Kidney (tissue), 22 donors: ENCODE measurements at places on chromosomes 13 and 19.

GRCh38 chr13:70457474-70457873 is 349.2 kb upstream of the KLHL1 start:
- H3K4me3 ChIP-seq: no peak overlapping the region
- no peaks in the 10 kb centered on the region for H3K36me3 ChIP-seq
- H3K4me1 ChIP-seq: no peaks in the 10 kb centered on the region
- H3K27me3 ChIP-seq: no peaks in the 10 kb centered on the region

GRCh38 chr13:109288151-109288709 is 498.2 kb downstream of the IRS2 start:
- no peaks in the 10 kb centered on the region for H3K27me3 ChIP-seq
- no peaks in the 10 kb centered on the region for H3K4me1 ChIP-seq
- H3K36me3 ChIP-seq: no peaks in the 10 kb centered on the region
- no peak overlapping the region for H3K4me3 ChIP-seq

DNA sequence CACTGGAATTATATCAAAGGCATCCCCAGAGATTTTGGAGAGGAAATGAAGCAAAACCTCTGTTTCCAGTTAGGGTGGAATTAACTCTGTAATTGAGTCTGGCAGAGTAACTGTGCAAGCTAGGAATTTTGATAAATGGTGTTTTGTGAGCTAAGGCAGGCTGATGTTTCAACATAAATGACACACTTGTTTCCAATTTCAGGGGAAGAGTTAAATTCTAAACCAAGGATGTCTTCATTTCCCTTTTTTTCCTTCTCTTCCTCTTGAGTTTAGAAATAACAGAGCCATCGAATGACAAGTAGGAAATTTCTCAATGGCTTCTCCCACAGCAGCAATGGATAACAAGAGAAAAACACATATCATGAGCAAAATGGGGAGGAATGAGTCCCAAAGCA is 131.2 kb downstream of the IRS2 start:
- no peak overlapping the region for H3K4me3 ChIP-seq
- H3K36me3 ChIP-seq: no peaks in the 10 kb centered on the region
- no peaks in the 10 kb centered on the region for H3K4me1 ChIP-seq

DNA sequence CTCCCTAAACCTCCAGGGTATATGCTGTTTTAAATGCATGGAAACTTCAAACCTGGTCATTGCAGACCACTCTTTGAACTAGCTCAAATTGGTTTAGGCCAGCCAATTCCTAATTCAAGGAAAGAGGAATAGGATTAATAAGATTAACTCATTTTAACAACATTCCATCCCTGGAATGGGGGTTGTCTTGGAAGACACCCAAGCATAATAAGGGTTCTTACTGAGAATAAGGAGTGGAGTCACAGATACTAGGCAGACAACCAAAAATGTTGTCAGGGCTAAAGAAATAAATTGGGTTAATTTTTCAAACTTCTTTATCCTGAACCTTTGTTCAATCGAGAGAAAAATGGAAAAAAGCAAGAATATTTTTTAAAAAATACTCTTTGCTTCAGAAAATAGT is 186.2 kb downstream of the PCDH9 start:
- H3K4me1 ChIP-seq: no peaks in the 10 kb centered on the region
- no peak for DNase-seq
- no peaks in the 10 kb centered on the region for H3K36me3 ChIP-seq

- no peaks in the 10 kb centered on the region for H3K27me3 ChIP-seq
- no peak overlapping the region for H3K27ac ChIP-seq
- no peak overlapping the region for H3K4me3 ChIP-seq
- DNase-seq: no peak
These were observed 409.1 kb downstream of the TBC1D4 start for GRCh38 chr13:75072891-75073290.

GRCh38 chr19:10137751-10138682 is 18.3 kb upstream of the EIF3G start:
- no peak overlapping the region for H3K4me3 ChIP-seq
- no peak overlapping the region for H3K27ac ChIP-seq
- H3K4me1 ChIP-seq: no peaks in the 10 kb centered on the region
- no peaks in the 10 kb centered on the region for H3K27me3 ChIP-seq
- peaks cover 2% of the 10 kb centered on the region for H3K36me3 ChIP-seq

DNA sequence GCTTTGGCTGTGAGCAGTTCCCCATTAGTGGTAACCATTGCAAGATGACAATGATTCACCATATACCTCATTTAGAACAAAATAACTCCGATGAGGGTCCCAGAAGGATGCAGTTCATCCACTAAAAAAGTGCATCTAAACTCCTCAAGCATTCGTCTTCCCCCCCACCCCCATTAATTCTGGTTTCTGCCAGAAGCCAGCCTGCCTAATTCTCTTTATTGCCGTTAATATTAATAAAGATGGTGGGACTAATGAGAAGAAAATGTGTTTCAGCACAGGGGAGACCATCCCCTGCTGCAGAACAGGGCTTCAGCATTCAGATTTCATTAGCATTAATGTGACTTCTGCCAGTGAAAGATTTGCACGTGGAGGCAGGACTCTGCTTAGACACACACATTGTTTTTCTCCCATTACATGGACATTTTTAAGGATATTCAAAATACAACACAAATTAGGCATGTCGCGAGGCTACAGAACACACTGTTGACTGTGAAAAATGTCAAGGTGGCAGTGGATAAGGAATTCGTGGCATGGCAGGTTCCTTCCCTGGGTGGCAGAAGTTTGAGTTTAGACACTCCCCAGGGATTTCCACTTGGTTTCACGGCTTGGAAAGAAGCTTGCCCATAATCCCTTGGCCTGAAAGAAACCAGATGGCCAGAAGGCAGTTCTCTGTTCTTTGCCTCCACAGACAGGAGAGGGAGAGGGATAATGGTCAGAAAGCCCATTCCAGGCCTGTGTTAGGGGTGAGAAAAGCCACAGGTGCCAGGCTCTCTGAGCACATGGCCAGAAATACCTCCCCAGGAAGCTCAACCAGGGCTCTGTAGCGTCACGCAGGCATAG is 236.5 kb downstream of the FOXO1 start:
- no peaks in the 10 kb centered on the region for H3K36me3 ChIP-seq
- no peaks in the 10 kb centered on the region for H3K4me1 ChIP-seq
- H3K4me3 ChIP-seq: no peak overlapping the region

- no peaks in the 10 kb centered on the region for H3K36me3 ChIP-seq
- H3K27me3 ChIP-seq: no peaks in the 10 kb centered on the region
- no peak overlapping the region for H3K4me3 ChIP-seq
- peaks cover 11% of the 10 kb centered on the region for H3K4me1 ChIP-seq
These were observed 125.0 kb downstream of the TNFRSF19 start for GRCh38 chr13:23695196-23695595.

GRCh38 chr19:39969681-39970424 is 1.1 kb upstream of the PSMC4 start:
- H3K27me3 ChIP-seq: no peaks in the 10 kb centered on the region
- H3K36me3 ChIP-seq: no peaks in the 10 kb centered on the region
- peak overlapping the region; percentile 70 for H3K4me3 ChIP-seq
- H3K27ac ChIP-seq: peak overlapping the region; percentile 90
- no peaks in the 10 kb centered on the region for H3K4me1 ChIP-seq

GRCh38 chr19:41621654-41622053 is 5.2 kb downstream of the CEACAM4 start:
- no peak overlapping the region for H3K4me3 ChIP-seq
- H3K27ac ChIP-seq: no peak overlapping the region
- no peak for DNase-seq
- no peaks in the 10 kb centered on the region for H3K4me1 ChIP-seq
- no peaks in the 10 kb centered on the region for H3K27me3 ChIP-seq
- H3K36me3 ChIP-seq: no peaks in the 10 kb centered on the region

- no peaks in the 10 kb centered on the region for H3K27me3 ChIP-seq
- no peak overlapping the region for H3K27ac ChIP-seq
- H3K4me3 ChIP-seq: no peak overlapping the region
- no peaks in the 10 kb centered on the region for H3K4me1 ChIP-seq
- no peaks in the 10 kb centered on the region for H3K36me3 ChIP-seq
- DNase-seq: no peak
These were observed 223.1 kb downstream of the MZT1 start for GRCh38 chr13:72504131-72504841.

- peak; percentile 62 for DNase-seq
- no peak overlapping the region for H3K27ac ChIP-seq
- no peaks in the 10 kb centered on the region for H3K36me3 ChIP-seq
- no peak overlapping the region for H3K4me3 ChIP-seq
- H3K4me1 ChIP-seq: no peaks in the 10 kb centered on the region
These were observed 484 bp downstream of the IL11 start for GRCh38 chr19:55369653-55370304.

GRCh38 chr13:24233351-24233901 is 72.9 kb downstream of the SPATA13 start:
- no peaks in the 10 kb centered on the region for H3K36me3 ChIP-seq
- H3K27ac ChIP-seq: no peak overlapping the region
- peak; percentile 41 for DNase-seq
- H3K4me1 ChIP-seq: peaks cover 7% of the 10 kb centered on the region
- H3K27me3 ChIP-seq: no peaks in the 10 kb centered on the region

DNA sequence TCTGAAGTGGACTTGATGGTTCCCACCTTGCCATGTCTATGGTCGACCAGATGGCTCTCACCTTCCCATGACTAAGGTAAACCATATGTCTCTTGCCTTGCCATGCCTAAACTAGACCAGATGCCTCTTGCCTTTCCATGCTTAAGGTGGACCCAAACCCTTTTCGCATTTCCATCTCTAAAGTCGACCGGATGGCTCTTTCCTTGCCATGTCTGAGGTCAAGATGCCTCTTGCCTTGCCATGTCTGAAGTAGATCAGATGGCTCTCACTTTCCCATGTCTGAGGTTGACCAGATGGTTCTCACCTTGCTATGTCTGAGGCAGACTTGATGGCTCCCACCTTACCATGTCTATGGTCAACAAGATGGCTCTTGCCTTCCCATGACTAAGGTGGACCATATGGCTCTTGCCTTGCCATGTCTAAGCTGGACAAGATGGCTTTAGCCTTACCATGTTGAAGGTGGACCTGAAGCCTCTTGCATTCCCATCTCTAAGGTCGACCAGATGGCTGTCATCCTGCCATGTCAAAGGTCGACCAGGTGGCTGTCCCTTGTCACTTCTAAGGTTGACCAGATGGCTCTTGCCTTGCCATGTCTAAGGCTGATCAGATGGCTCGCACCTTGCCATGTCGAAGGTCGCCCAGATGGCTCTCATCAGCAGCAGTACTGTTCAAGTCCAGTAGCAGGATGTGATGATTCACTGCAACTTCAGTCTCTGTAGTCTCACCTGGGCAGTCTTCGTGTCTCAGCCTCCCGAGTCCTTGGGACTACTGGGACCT is 1439.4 kb downstream of the UQCRFS1 start:
- peaks cover 6% of the 10 kb centered on the region for H3K36me3 ChIP-seq
- H3K4me3 ChIP-seq: no peak overlapping the region
- no peaks in the 10 kb centered on the region for H3K27me3 ChIP-seq
- DNase-seq: peak; percentile 3

- H3K4me3 ChIP-seq: no peak overlapping the region
- no peak overlapping the region for H3K27ac ChIP-seq
These were observed 22.3 kb downstream of the KCTD4 start for GRCh38 chr13:45178349-45179162.

- DNase-seq: no peak
- peak overlapping the region; percentile 40 for H3K4me3 ChIP-seq
- no peaks in the 10 kb centered on the region for H3K36me3 ChIP-seq
These were observed 101.6 kb downstream of the IRS2 start for GRCh38 chr13:109684824-109685202.

DNA sequence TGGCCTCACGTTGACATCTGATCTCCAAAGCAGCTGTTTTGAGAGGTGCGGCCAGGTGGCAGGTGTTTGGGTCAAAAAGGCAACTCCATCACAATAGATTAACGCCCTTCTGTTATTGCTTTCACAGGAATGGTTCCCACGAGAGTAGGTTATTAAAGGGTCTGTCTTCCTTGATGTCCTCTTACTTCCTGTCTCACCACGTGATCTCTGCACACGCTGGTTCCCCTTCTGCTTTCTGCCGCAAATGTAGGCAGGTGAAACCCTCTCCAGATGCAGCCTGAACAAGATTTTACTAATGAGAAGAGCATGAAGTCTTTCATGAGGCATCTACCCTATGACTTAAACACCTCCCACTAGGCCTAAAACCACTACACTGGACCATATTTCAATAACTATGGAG is 22.8 kb upstream of the ZNF564 start:
- DNase-seq: no peak
- no peaks in the 10 kb centered on the region for H3K4me1 ChIP-seq
- no peak overlapping the region for H3K27ac ChIP-seq
- no peak overlapping the region for H3K4me3 ChIP-seq
- H3K27me3 ChIP-seq: no peaks in the 10 kb centered on the region

DNA sequence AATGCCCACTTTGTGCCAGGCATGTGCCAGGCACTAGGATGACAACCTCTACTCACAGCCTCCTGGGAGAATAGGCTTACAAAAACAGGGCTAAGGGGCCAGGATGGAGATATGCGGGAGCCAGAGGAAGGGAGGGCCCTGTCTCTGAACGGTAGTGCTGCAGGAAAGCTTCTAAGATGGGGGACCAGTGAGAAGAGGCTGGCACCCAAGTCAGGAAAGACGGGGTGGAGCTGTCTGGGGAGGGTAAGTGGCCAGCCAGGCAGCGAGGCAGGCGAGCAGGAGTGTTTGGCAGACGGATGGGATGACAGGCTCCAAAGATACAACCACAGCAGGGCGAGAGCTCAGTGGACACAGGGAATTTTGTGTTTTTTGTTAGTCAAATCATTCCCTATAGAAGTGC is 44.7 kb upstream of the GPI start:
- DNase-seq: no peak
- peaks cover 22% of the 10 kb centered on the region for H3K36me3 ChIP-seq
- no peaks in the 10 kb centered on the region for H3K27me3 ChIP-seq
- no peaks in the 10 kb centered on the region for H3K4me1 ChIP-seq
